ACHN (cell line): ENCODE measurements at places on chromosomes 2 and 18.

- peak; percentile 51 for DNase-seq
These were observed 10.8 kb downstream of the DSG2 start for GRCh38 chr18:31508781-31509180.

DNA sequence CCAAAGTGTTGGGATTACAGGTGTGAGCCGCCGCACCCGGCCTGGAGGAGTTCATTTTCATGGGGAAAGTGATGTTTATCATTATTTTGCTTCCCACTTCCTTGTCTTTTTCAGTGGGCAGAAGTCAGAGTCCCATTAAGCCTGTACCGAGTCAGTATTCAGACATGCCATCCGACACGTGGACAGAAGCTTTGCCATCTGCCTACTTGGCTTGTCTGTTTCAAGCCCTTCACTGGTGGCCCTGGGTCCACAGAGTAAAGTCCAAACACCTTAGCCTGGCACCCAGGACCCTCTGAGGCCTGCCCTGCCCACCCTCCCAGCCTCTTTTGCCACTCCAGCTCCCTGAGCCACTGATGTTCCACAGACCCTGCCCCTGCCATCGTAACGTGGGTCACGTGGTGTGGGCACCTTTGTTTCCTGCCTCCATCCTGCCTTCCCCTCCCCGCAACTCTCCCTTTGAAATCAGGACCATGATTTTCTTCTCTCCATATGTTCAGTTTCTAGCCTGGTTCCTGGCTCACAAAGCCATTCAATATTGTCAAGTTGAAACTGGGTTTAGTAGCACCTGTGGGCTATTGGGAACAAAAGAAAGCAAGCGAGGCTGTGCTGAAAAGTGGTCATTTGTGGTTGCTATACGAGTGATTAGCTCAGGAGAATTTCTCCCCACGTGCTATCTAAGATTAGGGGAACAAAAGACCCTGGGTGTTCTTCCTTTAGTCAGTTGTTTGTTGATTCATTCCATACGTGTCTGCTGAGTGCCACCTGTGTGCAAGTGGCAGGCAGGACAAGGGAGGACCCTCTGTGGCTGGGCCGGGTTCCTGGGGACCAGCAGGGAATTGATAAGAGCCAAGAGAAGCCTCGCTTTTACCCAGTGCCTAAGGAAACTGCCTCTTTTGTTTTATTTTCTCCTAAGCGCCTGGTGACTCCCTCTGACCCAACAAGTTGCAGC lies 5.1 kb upstream of the ODC1 start:
- no peak for DNase-seq

DNA sequence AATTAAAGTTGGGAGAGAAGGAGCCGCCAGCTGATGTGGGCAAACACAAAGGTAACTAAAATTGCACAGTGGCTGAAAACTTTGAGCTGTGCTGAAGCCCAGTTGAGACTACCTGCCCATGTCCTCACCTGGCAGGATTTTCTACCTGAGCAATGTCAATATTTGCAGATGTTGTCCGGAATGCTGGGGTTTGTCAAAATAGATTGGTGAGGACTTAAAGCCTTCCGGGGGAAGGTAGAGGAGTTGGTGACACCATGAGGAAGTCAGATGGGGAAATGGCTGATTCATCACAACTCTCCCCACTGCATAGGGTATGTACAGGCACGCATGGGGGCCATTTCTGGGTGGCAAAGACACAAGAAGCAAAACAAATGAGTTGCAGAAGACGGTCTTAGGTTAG lies 114.9 kb downstream of the ALK start:
- DNase-seq, result no peak

- no peak for DNase-seq
These were observed 93.8 kb downstream of the ARL4C start for GRCh38 chr2:234403074-234403473.

GRCh38 chr18:51480407-51481261 lies 283.2 kb upstream of the MEX3C start:
- DNase-seq, result no peak

DNA sequence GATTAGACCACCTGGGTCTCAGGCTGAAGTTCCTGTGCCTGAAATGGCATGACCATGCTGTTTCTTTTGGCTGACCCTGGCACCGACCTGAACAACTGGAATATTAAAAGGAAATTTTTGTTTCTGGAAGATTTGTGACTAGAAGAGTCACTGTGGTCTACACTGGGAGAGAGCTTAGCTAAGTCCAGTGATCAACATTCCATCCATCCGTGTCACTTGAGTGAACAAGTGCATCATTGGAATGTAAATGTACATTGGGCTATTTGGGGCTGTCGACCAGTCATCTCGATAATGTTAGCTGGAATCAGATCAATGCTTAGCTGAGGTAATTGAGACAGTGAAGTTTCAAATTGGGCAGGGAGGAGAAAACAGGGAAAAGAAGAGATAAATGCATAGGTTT lies 95.4 kb upstream of the CCDC85A start:
- no peak for DNase-seq

GRCh38 chr2:207933396-207934065 lies 91.8 kb downstream of the PLEKHM3 start:
- no peak for DNase-seq

DNA sequence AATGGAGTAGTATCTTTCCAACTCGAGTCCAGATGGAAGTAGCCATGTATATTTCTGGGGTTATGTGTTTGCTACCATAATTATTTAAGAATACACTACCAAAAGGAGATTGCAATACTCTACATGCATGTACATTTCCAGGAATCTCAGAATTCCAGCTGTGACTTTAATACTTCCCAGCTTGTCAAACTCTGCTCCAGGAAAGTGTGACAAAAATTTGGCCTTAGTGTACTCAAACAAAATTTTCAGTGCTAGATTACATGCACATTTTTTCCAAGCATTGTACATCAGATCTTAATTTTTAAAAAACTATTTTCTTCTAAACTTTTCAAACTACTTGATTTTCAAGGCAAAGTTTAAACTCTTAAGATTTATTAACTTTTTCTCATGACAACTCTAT lies 1791.6 kb downstream of the SUCLG1 start:
- no peak for DNase-seq

- DNase-seq, result no peak
These were observed 1.2 kb upstream of the NMUR1 start for GRCh38 chr2:231531466-231531865.

GRCh38 chr18:35808796-35809195 lies 163.7 kb upstream of the RMP24 start:
- DNase-seq, result no peak

- DNase-seq, result no peak
These were observed 81.6 kb downstream of the AOX1 start for GRCh38 chr2:200667413-200667812.

DNA sequence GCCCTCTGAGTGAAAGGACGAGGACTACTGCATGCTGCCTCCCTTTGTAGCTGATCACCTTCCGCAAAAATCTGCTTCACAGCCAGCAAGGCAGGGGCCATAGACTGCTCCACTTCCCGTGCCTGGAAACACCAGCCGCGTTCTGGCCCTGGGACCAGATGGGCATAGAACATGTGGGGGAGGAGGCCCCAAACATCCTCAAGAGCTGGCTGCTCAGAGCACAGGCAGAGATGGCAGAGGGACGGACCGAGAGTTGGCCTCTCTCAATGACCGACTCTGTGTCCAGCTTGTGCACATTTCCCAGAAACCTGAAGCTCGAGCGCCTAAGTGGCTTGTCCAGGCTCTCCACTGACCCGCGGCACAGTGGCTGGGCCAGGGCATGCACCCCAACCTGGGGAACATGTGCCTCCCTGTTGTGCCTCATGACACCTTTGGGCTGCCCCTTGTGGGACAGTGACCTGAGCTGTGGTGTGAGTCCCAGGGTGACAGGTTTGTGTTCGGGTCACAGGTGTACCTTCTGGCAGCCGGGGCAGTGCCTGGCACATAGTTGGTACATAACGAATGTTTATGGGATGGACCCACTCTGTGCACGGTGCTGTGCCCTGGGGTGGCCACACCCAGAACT lies 9.1 kb downstream of the KCNF1 start:
- DNase-seq, result no peak

- DNase-seq, result no peak
These were observed 594.3 kb upstream of the NETO1 start for GRCh38 chr18:73462092-73462491.

GRCh38 chr2:179235463-179236108 lies 29.0 kb downstream of the SESTD1 start:
- DNase-seq, result peak; percentile 69

GRCh38 chr2:226483745-226484619 lies 315.6 kb downstream of the IRS1 start:
- DNase-seq, result peak; percentile 51

DNA sequence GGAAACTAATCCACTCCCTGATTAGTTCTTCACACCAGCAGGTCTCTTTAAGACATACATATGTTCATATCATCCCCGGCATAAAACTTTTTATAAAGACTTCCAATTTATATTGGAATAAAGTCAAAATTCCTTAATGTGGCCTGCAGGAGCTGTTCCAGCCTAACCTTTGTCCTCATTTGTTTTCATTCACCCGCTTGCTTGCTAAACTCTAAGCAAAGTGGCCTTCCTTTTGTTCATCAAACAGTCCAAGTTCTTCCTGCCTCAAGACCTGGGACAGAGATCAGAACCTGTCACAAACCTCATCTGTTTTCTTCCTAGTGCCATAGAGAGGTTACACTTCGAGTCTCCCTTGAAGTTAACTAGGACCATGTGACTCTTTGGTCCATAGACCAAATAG lies 339.4 kb upstream of the ID2 start:
- DNase-seq, result no peak

- no peak for DNase-seq
These were observed 2.7 kb downstream of the CDCA7 start for GRCh38 chr2:173357346-173357745.

GRCh38 chr18:31255953-31256352 lies 62.0 kb upstream of the DSG1 start:
- DNase-seq, result no peak

DNA sequence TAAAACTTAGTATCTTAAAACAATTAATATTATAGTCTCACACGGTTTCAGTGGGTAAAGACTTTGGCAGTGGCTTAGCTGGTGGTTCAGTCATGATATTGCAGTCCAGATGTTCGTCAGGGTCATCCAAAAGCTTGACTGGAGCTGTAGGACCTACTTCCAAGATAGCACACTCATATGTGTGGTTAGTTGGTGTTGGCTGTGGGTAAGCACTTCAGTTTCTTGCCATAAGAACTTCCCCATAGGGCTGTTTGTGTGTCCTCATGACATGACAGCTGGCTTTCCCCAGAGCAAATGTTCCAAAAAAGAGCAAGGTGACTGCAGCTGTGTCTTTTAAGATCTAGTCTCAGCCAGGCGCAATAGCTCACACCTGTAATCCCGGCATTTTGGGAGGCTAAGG lies 48.5 kb upstream of the EPC2 start:
- no peak for DNase-seq

- no peak for DNase-seq
These were observed 156.9 kb downstream of the LRRTM1 start for GRCh38 chr2:80147690-80148089.

DNA sequence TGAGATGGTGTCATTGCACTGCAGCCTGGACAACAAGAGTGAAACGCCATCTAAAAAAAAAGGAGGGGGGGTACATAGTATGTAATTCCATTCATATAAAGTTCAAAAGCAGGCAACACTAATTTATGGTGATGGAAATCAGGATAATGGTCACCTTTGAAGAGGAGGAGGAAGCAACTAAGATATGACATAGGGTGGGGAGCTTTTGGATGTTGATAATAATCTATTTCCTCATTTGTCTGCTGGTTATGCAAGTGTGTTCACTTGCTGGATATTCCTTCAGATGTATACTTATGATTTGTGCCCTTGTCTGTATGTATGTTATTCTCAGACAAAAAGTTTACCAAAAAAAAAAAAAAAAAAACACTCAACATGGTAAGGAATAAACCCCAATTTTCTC lies 28.6 kb upstream of the ATIC start:
- DNase-seq, result no peak

GRCh38 chr2:129058981-129059380 lies 740.3 kb upstream of the HS6ST1 start:
- no peak for DNase-seq

DNA sequence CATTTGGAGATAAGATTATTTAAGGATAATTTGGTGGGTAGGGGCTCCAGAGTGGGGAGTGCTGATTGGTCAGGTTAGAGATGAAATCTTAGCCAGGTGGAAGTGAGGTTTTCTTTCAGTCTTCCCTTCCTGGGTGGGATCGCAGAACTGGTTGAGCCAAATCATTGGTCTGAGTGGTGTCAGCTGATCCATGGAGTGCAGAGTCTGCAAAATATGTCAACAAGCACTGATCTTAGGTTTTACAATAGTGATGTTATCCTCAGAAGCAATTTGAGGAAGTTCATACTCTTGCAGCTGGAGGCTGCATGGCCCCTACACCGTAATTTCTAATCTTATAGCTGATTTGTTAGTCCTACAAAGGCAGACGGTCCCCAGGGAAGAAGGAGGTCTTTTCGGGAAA lies 1483.4 kb upstream of the ZEB2 start:
- no peak for DNase-seq

DNA sequence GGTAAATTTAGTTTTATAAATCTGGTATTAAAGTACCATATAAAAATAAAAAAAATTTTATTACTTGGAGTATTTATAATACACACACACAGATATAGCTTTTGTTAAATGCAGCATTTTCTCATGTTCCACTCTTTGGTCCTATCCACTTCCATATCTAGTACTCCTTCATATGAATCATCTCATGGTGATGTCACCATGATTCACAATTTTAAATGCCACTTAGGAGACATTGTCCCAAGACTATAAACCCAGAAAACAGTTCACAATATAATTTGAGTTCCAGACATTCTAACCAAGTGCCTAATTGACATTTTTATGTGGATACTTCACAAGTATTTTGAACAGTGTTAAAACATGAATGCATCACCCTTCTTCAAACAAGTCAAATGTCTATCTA lies 1398.3 kb downstream of the DSC3 start:
- peak; percentile 1 for DNase-seq

DNA sequence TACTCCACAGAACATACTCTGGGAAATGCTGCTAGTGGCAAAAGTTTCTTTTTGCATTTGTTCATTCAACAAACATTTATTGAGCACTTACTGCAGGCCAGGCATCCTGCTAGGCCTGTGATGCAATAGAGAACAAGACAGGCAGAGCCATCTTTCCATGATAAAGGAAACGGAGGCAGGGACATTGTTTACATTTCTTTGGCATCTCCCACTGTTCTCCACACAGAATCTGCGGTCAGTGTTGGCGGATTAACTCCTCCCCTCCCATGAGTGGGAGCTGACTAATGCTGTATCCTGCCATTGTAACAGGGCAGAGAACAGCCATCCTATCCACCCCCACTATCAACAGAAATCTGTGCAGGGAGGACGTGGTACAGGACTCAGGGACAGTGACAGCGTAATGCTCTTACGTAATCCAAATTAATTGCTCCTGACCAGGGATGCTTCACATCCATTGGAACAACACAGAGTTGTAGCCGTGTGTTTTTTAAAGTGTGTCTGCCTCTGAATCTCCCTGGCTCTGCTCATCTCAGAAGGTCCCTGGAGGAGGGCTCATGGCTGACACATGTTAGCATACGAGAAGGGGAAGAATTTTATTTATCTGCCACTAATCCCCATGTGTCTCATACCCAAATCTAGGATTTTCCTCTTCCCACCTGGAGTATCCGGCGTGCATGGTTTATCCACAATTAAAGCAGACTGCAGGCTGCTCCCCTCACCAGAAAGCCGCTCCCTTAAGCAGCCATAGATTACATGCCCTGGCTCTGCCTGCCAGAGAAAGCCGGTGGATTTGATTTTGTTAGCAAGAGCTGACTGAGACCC lies 32.3 kb downstream of the STEAP3 start:
- DNase-seq, result peak; percentile 94
